ENCODE measurements at places on chromosomes 2 and 18. TPM values are rescaled to one million over a fixed set of nuclear protein-coding genes. Genes with fewer than 3 reads are reported as not detected.

DNA sequence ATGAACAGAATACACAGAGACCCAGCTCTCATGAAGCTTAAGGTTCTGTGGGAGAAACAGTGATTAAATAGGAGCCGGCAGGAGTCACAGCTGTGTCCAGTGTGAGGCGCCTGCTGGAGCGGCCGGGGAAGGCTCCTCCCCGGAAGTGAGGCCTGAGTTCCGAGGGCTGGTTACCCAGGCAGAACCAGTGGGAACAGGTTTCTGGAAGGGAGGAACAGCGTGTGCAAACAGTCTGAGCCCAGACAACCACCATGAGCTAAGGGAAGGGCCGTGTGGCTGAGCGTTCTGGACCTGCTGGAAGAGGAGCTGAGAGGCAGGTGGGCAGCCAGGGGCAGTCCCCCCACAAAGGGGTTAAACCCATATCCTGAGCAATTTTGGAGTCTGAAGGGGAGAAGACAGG lies 26.0 kb upstream of the NPAS2 start:
- DNase-seq = no peak
- peaks cover 3% of the 10 kb centered on the region for H3K4me1 ChIP-seq
- no peaks in the 10 kb centered on the region for H3K27me3 ChIP-seq
- H3K36me3 ChIP-seq = no peaks in the 10 kb centered on the region

GRCh38 chr2:172480301-172481218 lies 53.2 kb downstream of the ITGA6 start:
- H3K4me3 ChIP-seq = no peak overlapping the region
- no peaks in the 10 kb centered on the region for H3K4me1 ChIP-seq
- peaks cover 16% of the 10 kb centered on the region for H3K36me3 ChIP-seq
- no peak for DNase-seq
- H3K27ac ChIP-seq = peak overlapping the region; percentile 17

DNA sequence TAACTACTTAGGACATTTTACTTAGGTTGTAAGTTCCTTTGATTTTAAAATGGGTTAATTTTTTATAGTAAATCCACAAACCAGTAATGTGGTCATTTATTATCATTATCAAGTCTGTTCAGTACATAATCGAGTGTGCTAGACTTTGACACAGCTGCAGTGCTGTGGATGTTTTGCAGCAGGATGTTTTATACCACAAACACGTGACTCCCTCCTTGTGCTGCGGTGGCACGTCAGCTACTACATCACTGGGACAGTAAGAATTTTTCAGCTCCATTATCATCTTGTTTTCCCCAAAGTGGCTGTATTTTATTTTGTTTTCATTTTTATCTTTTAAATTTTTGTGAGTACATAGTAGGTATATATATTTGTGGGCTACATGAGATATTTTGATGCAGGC lies 70.0 kb downstream of the ATP9B start:
- no peak for DNase-seq
- H3K27ac ChIP-seq = no peak overlapping the region
- peaks cover 2% of the 10 kb centered on the region for H3K36me3 ChIP-seq
- H3K4me3 ChIP-seq = no peak overlapping the region

- H3K4me3 ChIP-seq = no peak overlapping the region
- no peaks in the 10 kb centered on the region for H3K27me3 ChIP-seq
- H3K4me1 ChIP-seq = no peaks in the 10 kb centered on the region
- no peaks in the 10 kb centered on the region for H3K36me3 ChIP-seq
- DNase-seq = no peak
Observed at GRCh38 chr2:74566754-74567085, 12.2 kb downstream of the DOK1 start.

- no peaks in the 10 kb centered on the region for H3K27me3 ChIP-seq
- no peak for DNase-seq
- H3K4me1 ChIP-seq = peaks cover under 1% of the 10 kb centered on the region
- H3K36me3 ChIP-seq = no peaks in the 10 kb centered on the region
Observed at GRCh38 chr18:388200-388599, 112.3 kb downstream of the COLEC12 start.

DNA sequence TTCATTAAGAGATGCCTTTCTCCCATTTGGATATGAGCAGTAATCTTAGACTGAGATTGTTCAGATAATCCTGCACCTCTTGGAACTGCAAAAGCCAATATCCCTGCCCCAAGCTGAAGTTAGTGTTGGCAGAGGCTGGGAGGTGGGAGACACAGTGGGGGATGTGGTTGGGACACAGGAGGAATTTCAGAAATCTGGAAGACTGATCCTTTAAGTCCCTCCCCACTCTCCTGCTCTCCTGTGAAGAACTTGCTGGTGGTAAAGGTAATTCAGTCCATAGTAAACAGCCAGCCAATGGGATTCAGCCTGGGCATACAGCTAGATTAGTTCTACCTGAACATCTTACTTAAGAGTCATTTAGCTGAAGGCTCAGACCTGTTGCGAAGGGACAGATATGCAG lies 50.0 kb upstream of the TMEM178A start:
- H3K27me3 ChIP-seq = no peaks in the 10 kb centered on the region
- no peak overlapping the region for H3K27ac ChIP-seq
- no peaks in the 10 kb centered on the region for H3K36me3 ChIP-seq
- DNase-seq = no peak
- no peak overlapping the region for H3K4me3 ChIP-seq

- no peaks in the 10 kb centered on the region for H3K4me1 ChIP-seq
- no peak overlapping the region for H3K27ac ChIP-seq
- H3K27me3 ChIP-seq = no peaks in the 10 kb centered on the region
Observed at GRCh38 chr2:200471928-200472645, 37.8 kb downstream of the KCTD18 start.

- no peak for DNase-seq
- H3K27me3 ChIP-seq = no peaks in the 10 kb centered on the region
Observed at GRCh38 chr2:190695739-190696138, 46.9 kb downstream of the NAB1 start.

DNA sequence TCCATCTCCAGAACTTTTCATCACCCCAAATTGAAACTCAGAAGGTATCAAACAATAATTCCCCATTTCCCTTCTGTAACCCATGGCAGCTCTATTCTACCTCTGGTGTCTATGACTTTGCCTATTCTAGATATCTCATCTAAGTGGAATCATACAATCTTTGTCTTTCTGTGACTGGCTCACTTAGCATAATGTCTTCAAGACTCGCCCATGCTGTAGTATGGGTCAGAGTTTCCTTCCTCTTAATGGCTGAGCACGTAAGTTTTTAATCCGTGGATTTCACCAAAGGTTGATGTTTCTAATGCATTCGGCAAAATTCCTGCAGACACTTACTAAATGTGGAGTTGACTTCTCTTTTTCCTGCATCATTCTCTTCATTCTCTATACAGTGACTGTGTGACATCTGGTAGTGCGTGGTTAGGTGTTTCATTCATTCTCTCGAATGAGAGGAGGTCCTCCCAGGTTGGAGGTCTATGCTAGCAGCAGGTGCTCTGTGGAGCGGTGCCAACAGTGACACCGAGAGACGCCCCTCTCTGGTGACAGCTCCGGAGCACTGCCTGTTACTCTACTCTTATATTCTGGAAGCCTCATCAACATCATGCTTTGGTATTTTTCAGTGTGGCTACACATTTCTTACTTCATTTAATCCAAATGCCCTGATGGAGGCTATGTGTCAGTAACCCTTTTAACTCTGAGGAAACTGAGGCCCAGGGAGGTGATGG lies 50.1 kb downstream of the ATOH8 start:
- DNase-seq = no peak
- no peaks in the 10 kb centered on the region for H3K36me3 ChIP-seq
- peaks cover 9% of the 10 kb centered on the region for H3K4me1 ChIP-seq
- no peak overlapping the region for H3K27ac ChIP-seq
- no peaks in the 10 kb centered on the region for H3K27me3 ChIP-seq

- H3K4me3 ChIP-seq = peak overlapping the region; percentile 17
- H3K36me3 ChIP-seq = no peaks in the 10 kb centered on the region
Observed at GRCh38 chr2:108588070-108588668, 53.9 kb downstream of the LIMS1 start.

- no peak within 1 kb of the TSS for H3K4me3 ChIP-seq
- H3K4me1 ChIP-seq = no peaks in the 10 kb centered on the region
- no peak within 1 kb of the TSS for H3K27ac ChIP-seq
- H3K36me3 ChIP-seq = no peaks in the 10 kb centered on the region
- DNase-seq = no peak
Observed at GRCh38 chr2:228181098-228182019, at the start of gene SPHKAP. SPHKAP (minus strand) TSS chr2:228181687; CDS start chr2:228181598, 89 bp downstream.

DNA sequence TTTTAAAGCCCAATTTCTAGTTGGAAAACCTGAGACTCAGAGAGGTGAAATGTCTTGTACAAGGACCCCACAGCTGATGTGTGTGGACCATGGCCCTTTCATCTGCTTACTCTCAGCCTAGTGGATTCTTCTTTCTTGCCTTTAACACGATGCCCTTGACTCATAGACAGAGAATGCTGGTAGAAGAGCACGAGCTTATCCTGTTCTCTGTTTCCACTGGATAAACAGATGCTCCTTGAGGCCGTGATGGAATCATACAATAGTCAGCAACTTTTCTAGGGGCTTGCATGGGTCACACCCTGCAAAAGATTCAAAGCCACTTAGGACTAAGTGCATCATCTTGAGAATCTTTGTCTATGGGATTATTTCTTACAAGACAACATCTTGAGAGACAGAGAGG lies 50.9 kb downstream of the MYCN start:
- H3K4me3 ChIP-seq = no peak overlapping the region
- DNase-seq = no peak
- no peaks in the 10 kb centered on the region for H3K4me1 ChIP-seq
- no peak overlapping the region for H3K27ac ChIP-seq
- no peaks in the 10 kb centered on the region for H3K27me3 ChIP-seq
- H3K36me3 ChIP-seq = no peaks in the 10 kb centered on the region

GRCh38 chr18:54023471-54023870 lies 201.0 kb downstream of the MBD2 start:
- no peaks in the 10 kb centered on the region for H3K36me3 ChIP-seq
- H3K27me3 ChIP-seq = no peaks in the 10 kb centered on the region
- DNase-seq = no peak
- H3K4me1 ChIP-seq = no peaks in the 10 kb centered on the region

DNA sequence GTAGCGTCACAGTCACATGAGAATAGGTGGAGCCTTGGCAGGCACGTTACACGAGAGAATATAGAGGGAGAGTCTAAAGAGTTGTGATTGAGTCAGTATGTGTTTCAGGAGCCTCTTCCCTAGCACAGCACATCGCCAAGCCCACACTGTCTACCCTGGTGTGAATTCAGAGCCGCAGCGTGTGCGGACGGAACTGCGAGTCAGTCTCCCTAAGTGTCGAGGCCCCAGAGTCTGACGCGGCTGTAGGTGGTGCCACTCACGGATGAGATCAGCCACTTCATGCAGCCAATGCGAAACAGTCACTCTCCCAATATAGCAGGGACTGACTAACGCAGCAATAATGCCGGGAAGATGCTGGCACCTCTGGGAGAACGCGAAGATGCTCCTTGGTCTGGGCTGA lies 587.3 kb upstream of the ID2 start:
- no peak for DNase-seq
- H3K27me3 ChIP-seq = no peaks in the 10 kb centered on the region
- no peak overlapping the region for H3K4me3 ChIP-seq
- H3K36me3 ChIP-seq = no peaks in the 10 kb centered on the region
- H3K27ac ChIP-seq = no peak overlapping the region
- no peaks in the 10 kb centered on the region for H3K4me1 ChIP-seq

- DNase-seq = no peak
- H3K4me3 ChIP-seq = no peak overlapping the region
- no peak overlapping the region for H3K27ac ChIP-seq
Observed at GRCh38 chr18:35573531-35573930, 8.0 kb upstream of the GALNT1 start.

- H3K4me3 ChIP-seq = no peak overlapping the region
- peaks cover 14% of the 10 kb centered on the region for H3K4me1 ChIP-seq
- no peak overlapping the region for H3K27ac ChIP-seq
- no peaks in the 10 kb centered on the region for H3K27me3 ChIP-seq
- no peak for DNase-seq
Observed at GRCh38 chr2:36444216-36444936, 88.8 kb downstream of the CRIM1 start.

GRCh38 chr2:240509667-240510512 lies 47.9 kb downstream of the ANKMY1 start:
- H3K4me1 ChIP-seq = no peaks in the 10 kb centered on the region
- no peaks in the 10 kb centered on the region for H3K27me3 ChIP-seq
- H3K27ac ChIP-seq = no peak overlapping the region
- DNase-seq = no peak
- H3K4me3 ChIP-seq = no peak overlapping the region
- H3K36me3 ChIP-seq = no peaks in the 10 kb centered on the region

- no peaks in the 10 kb centered on the region for H3K36me3 ChIP-seq
- no peak overlapping the region for H3K27ac ChIP-seq
- no peaks in the 10 kb centered on the region for H3K4me1 ChIP-seq
- no peaks in the 10 kb centered on the region for H3K27me3 ChIP-seq
- DNase-seq = peak; percentile 45
Observed at GRCh38 chr18:25921677-25922421, 168.6 kb downstream of the SS18 start.

- H3K27ac ChIP-seq = peak overlapping the region; percentile 86
- H3K27me3 ChIP-seq = no peaks in the 10 kb centered on the region
- H3K36me3 ChIP-seq = no peaks in the 10 kb centered on the region
- no peaks in the 10 kb centered on the region for H3K4me1 ChIP-seq
Observed at GRCh38 chr2:33133454-33133952, 186.8 kb downstream of the LTBP1 start.

GRCh38 chr2:170177950-170178781 lies at the start of gene MYO3B:
MYO3B (plus strand) TSS chr2:170178147; CDS start chr2:170178288, 141 bp downstream.
- H3K4me3 ChIP-seq = no peak within 1 kb of the TSS
- no peak within 1 kb of the TSS for H3K27ac ChIP-seq
- no peaks in the 10 kb centered on the region for H3K27me3 ChIP-seq
- no peak for DNase-seq
- no peaks in the 10 kb centered on the region for H3K4me1 ChIP-seq
- no peaks in the 10 kb centered on the region for H3K36me3 ChIP-seq

- no peaks in the 10 kb centered on the region for H3K4me1 ChIP-seq
- no peak overlapping the region for H3K4me3 ChIP-seq
- no peak overlapping the region for H3K27ac ChIP-seq
- no peaks in the 10 kb centered on the region for H3K27me3 ChIP-seq
- DNase-seq = no peak
Observed at GRCh38 chr2:204199357-204199756, 262.8 kb downstream of the ICOS start.

GRCh38 chr18:50218432-50219197 lies 23.7 kb upstream of the MYO5B start:
- DNase-seq = peak; percentile 56
- H3K27ac ChIP-seq = no peak overlapping the region
- no peak overlapping the region for H3K4me3 ChIP-seq
- H3K4me1 ChIP-seq = no peaks in the 10 kb centered on the region

DNA sequence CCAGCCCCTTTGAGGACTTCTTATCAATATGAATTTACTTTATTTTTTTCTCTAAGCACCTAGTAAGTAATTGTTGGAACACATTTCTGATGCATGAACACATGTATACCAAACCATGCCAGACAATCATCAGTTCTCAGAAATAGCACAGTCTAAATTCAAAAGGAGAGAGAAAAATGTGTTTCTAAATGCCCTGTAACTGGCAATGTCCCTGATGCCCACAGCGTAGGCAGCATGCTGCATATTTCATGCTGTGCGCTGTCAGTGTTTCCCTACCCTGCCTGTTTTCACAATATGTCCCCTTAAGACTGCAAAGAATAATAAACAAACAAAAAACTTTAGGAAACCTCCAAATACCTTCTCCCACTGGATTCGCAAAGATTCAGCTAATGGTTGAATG lies 881.0 kb upstream of the CHAC2 start:
- H3K27me3 ChIP-seq = no peaks in the 10 kb centered on the region
- DNase-seq = no peak
- H3K4me3 ChIP-seq = no peak overlapping the region
- H3K36me3 ChIP-seq = no peaks in the 10 kb centered on the region
- H3K4me1 ChIP-seq = no peaks in the 10 kb centered on the region

LIMS2 gene
- total RNA-seq = 38.6 TPM

ALPP gene
- not detected for total RNA-seq

CFAP210 gene
- total RNA-seq = not detected

RFTN2 gene
- total RNA-seq = not detected

ANTXR1 gene
- 7.1 TPM for total RNA-seq

DUSP11 gene
- total RNA-seq = 35.2 TPM

ABCG8 gene
- not detected for total RNA-seq

RAPGEF4 gene
- not detected for total RNA-seq

PIGN gene
- total RNA-seq = 37.8 TPM

C2orf80 gene
- total RNA-seq = not detected
